Large intestine (tissue), 12 donors: ENCODE measurements at places on chromosomes 3 and 15. TPM values are rescaled to one million over a fixed set of nuclear protein-coding genes. Genes with fewer than 3 reads are reported as not detected.

DNA sequence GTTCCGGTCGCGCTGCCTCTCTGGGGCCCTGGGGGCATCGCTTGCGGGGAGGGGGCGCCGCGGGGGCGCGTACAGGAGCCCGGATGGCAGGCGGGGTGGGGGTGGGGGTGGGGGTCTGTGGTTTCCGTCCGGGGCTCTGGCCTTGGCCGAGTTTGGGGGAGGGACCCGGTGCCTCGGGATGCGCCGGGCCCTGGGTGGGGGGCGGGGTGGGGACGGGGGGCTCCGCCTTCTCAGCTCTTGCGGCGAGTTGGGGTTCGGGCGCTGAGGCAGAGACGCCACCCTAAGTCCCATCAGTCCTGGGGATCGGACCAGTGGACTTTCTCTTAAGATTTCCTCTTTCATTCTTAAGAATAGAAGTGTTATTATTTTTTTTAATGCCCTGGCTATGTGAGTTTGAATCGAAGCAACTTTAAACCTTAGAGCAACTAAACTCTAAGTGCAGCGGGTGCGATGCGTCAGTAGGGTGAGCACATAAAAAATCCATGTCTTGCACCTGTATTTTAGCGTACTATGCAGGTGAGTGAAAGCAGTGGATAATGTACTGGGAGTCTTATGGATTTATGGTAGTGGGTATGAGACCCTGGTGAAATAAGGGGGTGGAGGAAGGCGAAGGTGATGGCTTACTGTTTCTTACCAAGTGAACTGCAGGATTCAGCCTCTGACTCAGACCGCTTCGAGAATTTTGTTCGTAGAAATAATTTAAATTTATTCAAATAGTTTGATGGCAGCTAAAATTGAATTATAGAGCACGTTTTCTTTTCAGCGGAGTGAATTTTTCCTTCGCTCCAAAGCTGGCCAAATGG, 762 bp downstream of the CTNNB1 start:
- DNase-seq: peak; percentile 32

- no peak for DNase-seq
Measured at GRCh38 chr3:76646921-76647562, 392.9 kb upstream of the ROBO2 start.

DNA sequence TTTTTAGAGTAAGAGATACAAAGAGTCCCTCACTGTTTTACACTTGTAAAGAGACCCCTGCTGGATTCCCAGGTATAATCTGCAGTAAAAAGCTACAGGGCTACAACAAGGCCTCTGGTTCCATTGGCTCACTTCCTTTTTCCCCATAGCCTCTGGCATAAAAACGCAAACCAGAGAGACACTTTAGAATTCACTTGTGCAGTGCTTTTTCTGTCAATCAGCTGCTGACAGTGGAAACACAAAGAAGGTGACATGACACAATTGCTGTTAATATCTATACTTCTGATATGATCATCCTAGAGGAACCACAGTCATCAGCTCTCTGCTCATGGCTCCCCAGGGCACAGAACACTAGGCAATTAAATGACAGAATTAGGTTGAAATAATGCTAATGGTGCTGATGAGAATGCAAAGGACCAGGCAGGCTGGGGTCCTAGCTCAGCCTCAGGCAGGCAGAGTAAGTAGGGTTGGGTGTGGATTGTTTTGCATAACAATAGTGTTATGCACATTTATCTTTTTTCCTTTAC, 667.9 kb upstream of the CFAP20DC start:
- DNase-seq: no peak

The RHCG gene
- polyA plus RNA-seq: 0.12 TPM

The LIPC gene
- polyA plus RNA-seq: 0.25 TPM

DNA sequence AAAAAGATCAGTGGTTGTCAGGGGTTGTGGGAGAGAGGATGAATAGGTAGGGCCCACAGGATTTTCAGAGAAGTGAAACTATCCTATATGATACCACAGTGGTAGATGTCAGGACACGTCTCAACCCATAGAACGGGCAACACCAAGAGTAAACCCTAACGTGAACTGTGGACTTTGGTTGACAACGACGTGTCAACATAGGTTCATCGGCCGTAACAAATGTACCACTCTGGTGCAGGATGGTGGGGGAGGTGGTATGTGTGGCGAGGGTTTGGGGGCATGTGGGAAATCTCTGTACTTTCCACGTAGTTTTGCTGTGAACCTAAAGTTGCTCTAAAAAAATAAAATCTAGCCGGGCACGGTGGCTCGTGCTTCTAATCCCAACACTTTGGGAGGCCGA, 13.0 kb upstream of the PIGZ start:
- no peak for DNase-seq

GRCh38 chr3:111989061-111989678, 9.6 kb upstream of the TAGLN3 start:
- DNase-seq: peak; percentile 48

The LYZL4 gene
- not detected for polyA plus RNA-seq

- no peak for DNase-seq
Measured at GRCh38 chr3:188365988-188366698, 212.2 kb downstream of the LPP start.

The CD200R1 gene
- polyA plus RNA-seq: 1.7 TPM

DNA sequence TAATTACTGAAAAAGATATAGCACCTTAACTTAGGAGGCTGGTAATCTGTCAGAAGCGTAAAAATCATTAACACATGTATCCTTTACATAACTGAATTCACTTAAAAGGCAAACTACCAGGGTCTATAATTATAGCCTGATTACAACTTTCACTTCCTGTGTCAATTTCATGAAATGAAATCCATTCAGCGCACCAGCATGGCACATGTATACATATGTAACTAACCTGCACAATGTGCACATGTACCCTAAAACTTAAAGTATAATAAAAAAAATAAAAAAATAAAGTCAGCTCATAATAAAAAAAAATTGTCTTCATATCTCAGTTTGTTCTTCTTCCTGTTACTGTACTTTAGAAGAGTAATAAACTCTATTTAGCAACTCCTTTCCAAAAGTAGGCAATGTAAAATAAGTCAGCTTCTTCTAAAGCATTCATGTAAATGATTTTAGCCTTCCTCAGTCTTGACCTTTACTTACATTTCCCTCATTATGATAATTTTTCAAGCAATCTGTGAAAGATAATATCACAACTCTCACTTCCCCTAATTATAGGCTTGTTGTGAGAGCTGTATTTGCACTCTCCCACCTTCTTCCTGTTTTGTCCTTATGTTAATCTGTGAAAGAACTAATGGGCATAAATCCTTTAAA, 50.1 kb downstream of the KBTBD8 start:
- DNase-seq: no peak

The GASK1A gene
- polyA plus RNA-seq: 5.0 TPM

The SMCO1 gene
- not detected for polyA plus RNA-seq

- peak; percentile 37 for DNase-seq
Measured at GRCh38 chr3:148372206-148372875, 325.4 kb upstream of the AGTR1 start.

- DNase-seq: no peak
Measured at GRCh38 chr3:190356246-190356645, 31.7 kb upstream of the CLDN16 start.

GRCh38 chr3:114528517-114528916, 234.7 kb downstream of the TIGIT start:
- DNase-seq: no peak

GRCh38 chr15:42691308-42691707, 45.6 kb downstream of the CDAN1 start:
- no peak for DNase-seq

The SEMA5B gene
- polyA plus RNA-seq: 5.4 TPM

DNA sequence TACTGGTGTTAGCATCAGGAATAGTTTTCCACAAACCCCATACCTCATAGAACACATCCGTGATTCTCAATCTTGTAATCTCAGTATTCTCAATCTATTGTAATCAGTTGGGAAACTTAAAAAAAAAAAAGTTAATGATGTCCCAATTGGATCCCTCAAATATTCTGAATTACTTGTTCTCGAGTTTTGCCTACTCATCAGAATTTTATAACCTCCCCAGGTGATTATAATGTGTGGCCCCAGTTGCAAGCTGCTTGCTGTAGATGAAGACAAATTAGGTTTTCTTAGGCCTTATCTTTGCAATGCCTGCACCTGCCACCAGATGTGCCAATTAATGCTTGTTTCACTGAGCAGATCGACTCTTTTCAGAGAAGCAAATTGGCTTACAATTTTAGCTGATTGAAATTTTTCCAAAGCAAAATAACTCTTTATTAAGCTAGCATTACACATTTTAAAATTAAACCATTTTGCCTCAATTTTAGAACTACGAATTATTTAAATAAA, 19.0 kb upstream of the DIPK2A start:
- DNase-seq: no peak

DNA sequence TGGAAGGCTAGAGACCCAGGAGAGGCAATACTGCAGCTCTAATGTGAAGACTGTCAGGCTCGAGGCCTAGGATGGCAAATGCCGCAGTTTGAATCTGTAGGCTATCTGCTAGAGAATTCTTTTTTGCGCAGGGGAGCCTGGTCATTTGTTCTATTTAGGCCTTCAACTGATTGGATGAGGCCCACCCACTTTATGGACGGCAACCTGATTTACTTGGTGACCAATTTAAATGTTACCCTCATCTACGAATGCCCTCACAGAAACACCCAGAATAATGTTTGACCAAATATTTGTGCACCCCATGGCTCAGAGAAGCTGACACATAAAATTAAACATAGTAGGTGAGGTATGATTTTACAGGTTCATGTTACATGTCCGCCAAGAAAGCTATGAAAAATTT, 300.7 kb upstream of the GRM7 start:
- no peak for DNase-seq

The WDR72 gene
- 0.75 TPM for polyA plus RNA-seq

The STXBP5L gene
- 0.84 TPM for polyA plus RNA-seq

The RBMS3 gene
- 10.8 TPM for polyA plus RNA-seq

DNA sequence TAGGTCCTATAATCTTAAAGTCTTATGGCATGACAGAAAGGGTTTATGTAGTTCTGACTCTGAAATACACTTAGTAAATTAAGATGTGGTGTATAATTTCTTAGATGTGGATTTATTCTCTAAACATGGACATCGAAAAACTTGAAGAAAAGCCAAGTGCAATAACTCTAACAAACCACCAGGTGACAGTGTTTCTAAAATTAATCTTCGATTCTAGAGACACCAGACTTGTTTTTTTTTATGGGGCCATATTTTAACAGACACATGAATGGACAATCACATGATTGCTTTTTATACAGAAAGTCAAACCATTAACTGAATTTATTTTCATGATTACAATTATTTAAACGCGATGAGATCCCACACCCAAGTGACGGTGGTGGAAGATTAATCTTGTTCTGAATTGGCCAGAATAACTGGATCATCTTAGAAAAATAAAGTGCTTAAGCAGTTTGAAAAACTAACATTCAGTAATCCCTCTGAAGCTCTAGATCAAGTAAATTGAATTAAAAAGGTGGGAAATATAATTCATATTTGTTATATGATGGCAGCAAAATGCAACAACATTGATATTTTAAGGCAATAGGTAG, 305.1 kb downstream of the LSAMP start:
- DNase-seq: no peak

- DNase-seq: no peak
Measured at GRCh38 chr3:134579141-134579665, 71.6 kb downstream of the KY start.

DNA sequence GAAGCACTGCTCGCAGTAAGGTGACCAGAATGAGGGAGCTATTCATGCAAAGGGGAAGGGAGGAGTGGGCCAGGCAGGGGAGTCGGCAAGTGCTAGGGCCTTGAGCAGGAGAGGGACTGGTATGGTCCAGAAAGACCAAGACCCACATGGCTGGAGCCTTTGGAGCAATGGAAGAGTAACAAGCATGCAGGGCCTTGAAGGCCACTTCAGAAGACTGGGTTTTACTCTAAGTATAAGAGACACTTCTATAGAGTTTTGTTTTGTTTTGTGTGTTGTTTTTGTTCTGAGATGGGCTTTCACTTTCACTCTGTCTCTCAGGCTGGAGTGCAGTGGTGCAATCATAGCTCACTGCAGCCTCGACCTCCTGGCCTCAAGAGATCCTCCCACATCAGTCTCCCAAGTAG, 42.0 kb downstream of the BFSP2 start:
- no peak for DNase-seq

DNA sequence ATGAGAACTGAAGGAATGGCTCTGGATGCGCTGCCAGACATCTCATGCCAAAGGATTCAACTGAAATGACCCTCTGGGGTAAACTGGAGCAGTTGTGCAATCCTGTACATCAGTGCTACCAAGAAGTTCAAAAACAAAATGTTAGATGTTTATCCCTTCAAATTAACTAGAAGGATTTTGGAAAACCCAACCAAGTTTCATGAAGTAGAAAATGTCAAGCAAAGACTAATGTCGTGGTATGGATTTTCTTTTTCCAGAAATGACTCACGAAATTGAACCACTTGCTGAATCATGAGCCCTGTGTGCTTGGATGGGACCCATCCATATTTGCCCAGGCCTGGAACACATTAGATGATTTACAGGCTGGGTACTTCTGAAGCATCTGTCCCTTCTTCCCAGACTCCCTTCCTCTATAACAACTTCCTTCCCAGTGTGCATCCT, 101.6 kb downstream of the LRTM1 start:
- DNase-seq: no peak

The NEK4 gene
- polyA plus RNA-seq: 23.0 TPM

- DNase-seq: no peak
Measured at GRCh38 chr3:136904746-136905145, 42.7 kb downstream of the NCK1 start.

- DNase-seq: no peak
Measured at GRCh38 chr15:95202569-95203349, 971.4 kb downstream of the MCTP2 start.

The SHC4 gene
- 1.7 TPM for polyA plus RNA-seq

The RRP9 gene
- 17.8 TPM for polyA plus RNA-seq

DNA sequence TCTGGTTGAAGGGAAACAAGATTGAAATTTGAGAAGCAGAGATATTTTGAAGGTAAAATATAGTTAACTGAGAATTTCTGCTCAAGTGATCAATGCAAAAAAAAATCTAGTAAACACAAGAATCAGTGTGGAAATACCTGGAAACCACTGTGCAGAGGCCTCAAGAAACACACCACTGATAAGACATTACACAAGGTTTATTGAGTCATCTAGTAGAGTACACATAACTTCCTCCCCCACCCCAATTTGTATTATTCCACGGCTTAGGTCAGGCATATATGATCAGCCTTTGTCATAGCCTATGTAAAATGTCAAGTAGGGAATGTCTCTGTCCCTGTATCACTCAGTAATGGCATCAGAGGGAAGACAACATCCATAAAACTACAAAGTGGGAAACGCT, 447.8 kb upstream of the BCHE start:
- DNase-seq: peak; percentile 64
